ENCODE measurements at places on chromosomes 4 and X.

- DNase-seq: no peak
Observed at GRCh38 chrX:46551494-46552128, 6.4 kb upstream of the ZNF674 start.

DNA sequence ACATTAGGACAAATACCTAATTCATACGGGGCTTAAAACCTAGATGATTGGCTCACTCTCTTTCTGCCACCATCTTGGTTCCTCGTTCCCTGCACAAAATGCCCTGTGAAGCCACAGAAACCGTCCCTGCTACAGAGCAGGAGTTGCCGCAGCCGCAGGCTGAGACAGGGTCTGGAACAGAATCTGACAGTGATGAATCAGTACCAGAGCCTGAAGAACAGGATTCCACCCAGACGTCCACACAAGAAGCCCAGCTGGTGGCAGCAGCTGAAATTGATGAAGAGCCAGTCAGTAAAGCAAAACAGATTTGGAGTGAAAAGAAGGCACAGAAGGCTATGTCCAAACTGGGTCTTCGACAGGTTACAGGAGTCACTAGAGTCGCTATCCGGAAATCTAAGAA is 34.3 kb downstream of the TRIM61 start:
- DNase-seq: no peak

DNA sequence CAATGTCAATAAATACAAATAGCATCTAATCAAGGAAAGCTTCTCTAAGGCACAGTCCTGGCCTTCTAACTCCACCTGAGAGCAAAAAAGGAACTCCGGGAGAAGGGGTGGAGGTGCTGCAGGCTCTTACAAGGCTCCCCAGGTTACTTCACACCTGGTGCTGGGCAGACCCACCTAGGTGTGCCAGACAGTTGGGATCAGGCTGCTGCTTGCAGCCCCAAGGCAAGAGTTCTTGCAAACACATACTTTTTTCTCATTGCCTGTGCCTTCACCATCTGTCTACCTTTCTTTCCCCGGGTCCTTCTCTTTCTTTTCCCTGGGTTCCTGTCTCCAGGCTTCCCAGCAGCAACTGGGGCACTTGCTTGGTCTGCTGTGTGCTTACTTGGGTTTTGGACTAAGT is 81.4 kb upstream of the STIM2 start:
- no peak for DNase-seq

- DNase-seq: no peak
Observed at GRCh38 chrX:87895421-87895820, 377.8 kb downstream of the KLHL4 start.

GRCh38 chrX:108456971-108457477 is 17.4 kb downstream of the COL4A5 start:
- no peak for DNase-seq

GRCh38 chr4:73662709-73663546 is 42.7 kb upstream of the RASSF6 start:
- DNase-seq: no peak

DNA sequence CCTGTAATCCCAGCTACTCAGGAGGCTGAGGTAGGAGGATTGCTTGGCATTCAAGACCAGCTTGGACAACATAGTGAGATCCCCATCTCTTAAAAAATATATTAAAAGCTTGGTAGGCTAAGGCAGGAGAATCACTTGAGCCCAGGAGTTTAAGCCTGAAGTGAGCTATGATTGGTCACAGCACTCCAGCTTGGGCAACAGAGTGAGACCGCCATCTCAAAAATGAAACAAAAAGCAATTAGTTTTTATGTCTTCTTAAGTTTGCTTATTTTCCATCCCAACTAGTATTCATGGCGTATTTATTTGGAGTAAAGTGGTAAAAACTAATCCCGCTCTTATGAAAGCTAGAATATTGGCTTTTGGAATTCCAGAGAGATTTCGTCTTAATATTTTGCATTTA is 25.4 kb upstream of the PDE5A start:
- no peak for DNase-seq

DNA sequence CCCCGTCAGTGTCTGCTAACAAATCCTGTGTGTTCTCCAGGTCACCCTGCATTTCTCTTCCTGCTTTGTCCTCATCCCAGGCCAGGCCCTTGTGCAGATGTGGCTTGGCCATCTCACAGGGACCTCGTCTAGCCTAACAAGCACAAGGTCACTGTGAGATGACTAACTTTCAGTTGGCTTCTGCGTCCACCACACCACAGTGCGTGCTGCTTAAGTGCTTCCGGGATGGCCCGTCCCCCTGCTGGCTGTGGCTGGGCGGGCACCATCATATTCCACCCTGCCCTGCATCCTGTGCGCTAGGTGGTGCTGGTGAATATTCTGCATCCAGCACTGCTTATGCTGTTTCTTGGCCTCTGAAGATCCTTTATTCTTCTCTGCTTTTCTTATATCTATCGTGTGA is 33.8 kb downstream of the RBBP7 start:
- DNase-seq: no peak

DNA sequence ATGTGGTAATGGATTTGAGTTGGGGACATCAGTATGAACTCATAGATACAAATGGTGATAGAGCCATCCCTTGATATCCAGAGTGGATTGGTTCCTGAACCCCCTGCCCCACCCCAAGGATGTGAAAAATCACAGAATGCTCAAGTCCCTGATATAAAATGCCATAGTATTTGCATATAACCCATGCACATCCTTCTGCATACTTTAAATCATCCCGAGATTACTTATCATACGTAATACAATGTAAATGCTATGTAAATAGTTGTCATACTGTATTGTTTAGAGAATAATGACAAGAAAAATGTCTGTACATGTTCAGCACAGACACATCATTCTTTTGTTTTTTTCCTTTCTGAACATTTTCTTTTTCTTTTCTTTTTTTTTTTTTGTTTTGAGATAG is 18.9 kb upstream of the SEPTIN11 start:
- no peak for DNase-seq

- peak; percentile 46 for DNase-seq
Observed at GRCh38 chr4:76212851-76213414, 691 bp downstream of the SCARB2 start.

DNA sequence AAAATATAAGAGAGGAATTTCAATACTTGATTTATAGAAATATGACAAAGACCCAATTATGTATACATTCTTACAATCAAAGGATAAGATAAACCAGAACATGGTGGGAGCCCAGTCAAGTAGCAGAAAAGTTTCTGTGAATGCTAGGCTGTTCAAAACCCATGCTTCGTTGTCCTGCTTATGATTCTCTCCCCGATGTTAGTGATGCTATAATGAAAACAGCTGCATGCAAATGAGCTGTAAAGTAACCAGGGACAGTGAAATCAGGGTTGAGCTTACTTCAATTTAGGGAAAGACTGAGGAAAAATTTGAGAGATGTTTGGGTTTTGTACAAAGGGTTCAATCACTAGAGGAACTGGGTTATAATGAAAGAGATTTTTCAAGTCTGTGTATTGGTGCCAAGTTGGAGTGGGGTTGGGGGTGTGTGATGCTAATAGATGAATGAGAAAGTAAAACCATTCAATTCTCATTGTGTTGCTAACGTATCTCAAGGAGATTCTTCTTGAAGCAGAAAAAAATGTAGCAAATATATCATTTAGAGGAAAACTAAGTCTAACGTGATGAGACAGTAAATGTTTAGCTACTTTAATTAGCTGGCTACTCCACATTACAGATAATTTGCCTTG is 59.3 kb upstream of the PPP1R2C start:
- DNase-seq: no peak

DNA sequence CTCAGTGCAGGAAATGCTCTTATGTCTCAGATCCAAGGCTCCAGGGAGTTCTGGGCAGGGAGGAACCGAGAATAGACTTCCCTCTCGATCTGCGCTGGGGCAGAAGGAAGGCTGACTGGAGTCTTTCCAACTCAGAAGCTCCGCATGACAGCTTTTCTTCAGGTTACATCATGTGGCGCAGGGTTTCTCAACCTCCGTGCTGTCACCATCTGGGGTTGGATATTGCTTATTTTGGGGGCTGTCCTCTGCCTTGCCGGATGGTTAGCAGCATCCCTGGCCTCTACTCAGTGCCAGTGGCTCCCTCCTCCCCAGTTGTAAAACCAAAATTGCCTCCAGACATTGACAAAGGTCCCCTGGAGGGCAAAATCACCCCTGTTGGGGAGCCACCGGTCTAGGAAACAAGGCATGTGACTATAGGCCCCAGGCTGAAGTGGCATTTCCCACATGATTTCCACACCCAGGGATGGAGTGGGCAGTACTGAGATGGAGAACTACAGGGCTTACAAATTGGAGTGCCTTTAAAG is 21.4 kb downstream of the REELD1 start:
- no peak for DNase-seq

- no peak for DNase-seq
Observed at GRCh38 chr4:112058433-112058832, 86.8 kb upstream of the FAM241A start.

All from effector memory CD4-positive, alpha-beta T cell (primary cell).